ENCODE measurements at places on chromosomes 7 and 10. TPM values are rescaled to one million over a fixed set of nuclear protein-coding genes. Genes with fewer than 3 reads are reported as not detected.

Gene SP8
- total RNA-seq, result not detected

Gene KCNIP2
- 1.2 TPM for total RNA-seq

Gene SPDYE9
- not detected for total RNA-seq

Gene ZNF212
- total RNA-seq, result 4.5 TPM

Gene CLRN3
- total RNA-seq, result not detected

Gene AGMO
- total RNA-seq, result 1.8 TPM

Gene SLC13A1
- total RNA-seq, result not detected

Gene ADRB1
- not detected for total RNA-seq

Gene MACC1
- 0.37 TPM for total RNA-seq

Gene RNF32
- 1.5 TPM for total RNA-seq

Gene RBP3
- total RNA-seq, result not detected

Gene EBLN1
- total RNA-seq, result not detected

Gene NCF1
- not detected for total RNA-seq

Gene IGFBP3
- total RNA-seq, result 65.5 TPM

Gene WNT8B
- total RNA-seq, result not detected

Gene OR2A5
- total RNA-seq, result not detected

Gene UPK3BL1
- 11.5 TPM for total RNA-seq

Gene UBE3C
- total RNA-seq, result 109 TPM

Gene CALML3
- not detected for total RNA-seq

Gene HNRNPF
- 237 TPM for total RNA-seq

Gene BAIAP2L1
- total RNA-seq, result 2.2 TPM

Gene SPDYE8
- total RNA-seq, result not detected

Gene SPDYE2B
- total RNA-seq, result not detected

Gene OR2A12
- not detected for total RNA-seq

Gene GPR26
- total RNA-seq, result not detected

Gene DRGX
- total RNA-seq, result not detected

Gene RNF148
- total RNA-seq, result 0.78 TPM

Gene VWC2
- under 0.01 TPM for total RNA-seq

Gene TRPV5
- not detected for total RNA-seq

Gene CCDC136
- total RNA-seq, result 6.6 TPM

Gene GPR15LG
- not detected for total RNA-seq

Gene STEAP4
- total RNA-seq, result 477 TPM

Gene CEP55
- total RNA-seq, result 30.5 TPM

Gene PON3
- 0.37 TPM for total RNA-seq

Gene AQP1
- total RNA-seq, result 1.6 TPM

Gene SRRM3
- 0.98 TPM for total RNA-seq

Gene OPALIN
- total RNA-seq, result not detected

Gene HOXA13
- total RNA-seq, result 0.37 TPM

Gene MORN4
- total RNA-seq, result 3.7 TPM

Gene GARIN1A
- 0.59 TPM for total RNA-seq

Gene HMX2
- not detected for total RNA-seq

Gene ZNF239
- total RNA-seq, result 6.3 TPM

Gene CRHR2
- not detected for total RNA-seq

Gene SFTPA1
- total RNA-seq, result not detected

Gene NSMCE4A
- total RNA-seq, result 53.2 TPM

Gene LOXL4
- 7.2 TPM for total RNA-seq

Gene SCD
- 384 TPM for total RNA-seq

Gene PNLIPRP1
- not detected for total RNA-seq

Gene EPO
- total RNA-seq, result not detected

Gene TRIM73
- total RNA-seq, result 0.20 TPM

Measured in subcutaneous preadipocyte (primary cell).